Skin of body (tissue), 3 donors: ENCODE measurements at places on chromosomes 11 and 22. TPM values are rescaled to one million over a fixed set of nuclear protein-coding genes. Genes with fewer than 3 reads are reported as not detected.

GRCh38 chr11:19679952-19680828, 32.4 kb upstream of the NAV2 start:
- DNase-seq, result peak; percentile 20

GRCh38 chr11:128494418-128495332, 92.7 kb downstream of the ETS1 start:
- DNase-seq, result no peak

GRCh38 chr11:68753300-68753699, 2.0 kb upstream of the TESMIN start:
- DNase-seq, result no peak

GRCh38 chr11:8277691-8278090, 14.0 kb upstream of the LMO1 start:
- DNase-seq, result no peak

- DNase-seq, result no peak
Measured at GRCh38 chr22:47055921-47056320, 293.5 kb downstream of the TBC1D22A start.

Gene CCDC81
- total RNA-seq, result 2.3 TPM

DNA sequence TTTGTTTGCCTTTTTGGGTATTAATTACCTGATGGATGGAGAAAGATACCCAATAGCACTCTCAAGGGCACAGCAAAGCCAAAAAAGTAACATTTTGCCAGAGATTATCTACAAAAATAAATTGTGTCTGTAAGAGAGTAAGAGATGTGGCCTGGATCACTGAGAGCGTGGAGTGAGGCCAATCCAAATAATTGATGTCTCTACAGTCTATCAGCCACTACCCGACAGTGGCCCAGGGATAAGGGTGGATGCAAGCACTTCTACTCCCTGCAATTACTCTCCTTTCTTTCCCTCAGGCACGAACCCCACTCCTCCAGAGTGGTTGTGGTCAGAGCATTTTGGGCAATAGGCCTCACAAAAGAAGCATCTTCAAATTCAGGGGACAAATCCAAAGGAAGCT, 92.3 kb upstream of the ZC3H12C start:
- DNase-seq, result no peak

- DNase-seq, result peak; percentile 26
Measured at GRCh38 chr11:110691926-110692325, 20.3 kb downstream of the ARHGAP20 start.

Gene SYT8
- total RNA-seq, result 6.7 TPM

GRCh38 chr11:86704710-86705109, 32.3 kb upstream of the ME3 start:
- DNase-seq, result no peak

GRCh38 chr11:71489311-71490043, 36.5 kb downstream of the NADSYN1 start:
- DNase-seq, result no peak

Gene EP300
- 93.5 TPM for total RNA-seq

Gene MAPK8IP2
- total RNA-seq, result 1.6 TPM

Gene PGA5
- total RNA-seq, result 0.39 TPM

DNA sequence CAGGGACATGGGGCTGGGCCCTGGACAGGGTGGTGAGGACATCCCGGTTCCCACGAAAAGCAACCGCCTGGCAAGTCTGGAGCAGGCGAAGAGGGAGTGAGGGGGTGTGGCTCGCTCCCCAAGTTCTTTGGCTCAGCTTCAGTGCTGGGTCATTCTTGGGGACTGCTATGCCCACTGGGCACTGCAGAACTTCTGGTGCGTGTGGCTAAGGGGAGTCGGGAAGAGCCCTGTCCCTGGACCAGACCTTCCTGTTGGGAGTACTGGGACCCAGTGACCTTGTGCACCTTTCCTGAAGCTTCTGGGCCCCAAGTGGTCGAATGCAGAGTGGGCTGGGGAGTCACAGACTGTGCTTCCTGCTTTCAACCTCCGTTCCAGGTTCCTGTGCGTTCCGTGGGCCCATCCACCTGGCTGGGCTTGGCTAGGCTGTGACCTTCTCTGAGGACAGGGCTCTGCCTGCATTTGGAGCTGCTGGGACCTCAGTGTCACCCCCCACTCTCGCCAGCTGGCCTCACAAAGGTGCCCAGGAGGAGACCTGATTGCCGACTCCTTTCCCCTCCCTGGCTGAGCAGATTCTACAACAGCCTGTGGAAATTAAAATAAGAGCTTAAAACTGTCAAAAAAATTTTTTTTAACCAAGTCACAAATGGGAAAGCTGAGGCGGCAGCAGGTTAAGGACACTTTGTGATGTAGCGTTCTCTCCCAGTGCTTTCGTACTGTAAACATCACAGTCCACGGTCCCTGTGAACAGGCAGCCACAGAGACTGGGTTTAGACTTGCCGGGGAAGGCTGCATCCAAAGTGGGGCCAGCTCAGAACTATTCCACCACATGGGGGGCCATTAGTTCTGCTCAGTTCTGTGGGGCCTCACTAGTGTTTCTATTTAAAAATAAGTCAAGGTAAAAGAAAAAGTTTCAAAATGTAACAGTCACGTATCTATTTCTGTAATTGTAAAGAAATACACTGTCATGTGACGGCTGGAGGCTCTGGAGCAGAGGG, 63.8 kb upstream of the WNT7B start:
- DNase-seq, result no peak

Gene LDHAL6A
- not detected for total RNA-seq

- no peak for DNase-seq
Measured at GRCh38 chr11:109237636-109238035, 184.4 kb upstream of the C11orf87 start.

- peak; percentile 24 for DNase-seq
Measured at GRCh38 chr22:22955866-22956535, 68.4 kb downstream of the IGLL5 start.

DNA sequence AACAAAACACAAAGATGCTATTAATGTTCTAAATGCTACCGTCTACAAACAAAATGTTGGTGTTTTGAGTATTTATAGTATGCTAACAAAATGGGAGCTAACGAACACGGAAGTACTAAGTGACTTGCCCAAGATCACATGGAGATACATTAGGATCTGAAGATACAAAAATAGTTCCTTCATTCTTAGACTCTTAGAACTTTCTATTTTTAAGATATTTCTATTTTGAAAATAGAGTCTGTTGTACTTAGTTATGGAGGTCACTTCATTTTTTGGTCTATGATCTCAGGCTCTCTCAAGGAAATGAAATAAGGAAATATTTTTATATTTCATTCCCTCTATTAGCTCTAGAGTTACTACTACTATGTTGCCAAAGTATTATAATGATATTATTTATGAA, 64.2 kb downstream of the APOL5 start:
- no peak for DNase-seq
